Right forelimb (tissue), 1 donor: ENCODE measurements at places on chromosomes 2 and 18.

- DNase-seq: no peak
These were observed 13.5 kb upstream of the DARS1 start for GRCh38 chr2:135998879-135999278.

- no peak for DNase-seq
These were observed 2.1 kb downstream of the SERPINB10 start for GRCh38 chr18:63909870-63910269.

GRCh38 chr18:50559752-50560680 is at the start of gene MAPK4:
Gene MAPK4, plus strand, starts transcription at chr18:50560087. Its CDS starts 103,872 bp downstream, at chr18:50663959.
- DNase-seq: peak; percentile 64

- no peak for DNase-seq
These were observed 230.0 kb upstream of the KLHL29 start for GRCh38 chr2:23155022-23155421.

- no peak for DNase-seq
These were observed 160.0 kb downstream of the UBE2E3 start for GRCh38 chr2:181140414-181140813.

- DNase-seq: no peak
These were observed 138.1 kb downstream of the LRRC30 start for GRCh38 chr18:7369006-7369405.

DNA sequence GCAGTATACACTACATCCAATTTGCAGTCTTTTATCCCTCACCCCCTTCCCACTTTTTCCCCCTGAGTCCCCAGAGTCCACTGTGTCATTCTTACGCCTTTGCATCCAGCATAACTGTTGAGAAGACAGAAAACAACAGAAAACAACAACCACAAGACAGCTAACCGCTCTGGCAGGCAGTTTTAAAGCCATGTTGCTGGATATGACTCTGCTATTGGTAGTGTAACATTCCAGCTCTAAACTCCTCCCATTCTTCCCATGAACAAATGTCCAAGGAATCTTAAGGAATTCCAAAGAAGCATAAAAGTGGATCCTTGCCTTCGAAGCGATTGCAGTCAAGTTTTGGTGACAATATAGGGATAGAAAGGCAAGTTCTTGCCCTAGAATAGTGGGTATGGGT is 599.1 kb downstream of the NYAP2 start:
- no peak for DNase-seq

DNA sequence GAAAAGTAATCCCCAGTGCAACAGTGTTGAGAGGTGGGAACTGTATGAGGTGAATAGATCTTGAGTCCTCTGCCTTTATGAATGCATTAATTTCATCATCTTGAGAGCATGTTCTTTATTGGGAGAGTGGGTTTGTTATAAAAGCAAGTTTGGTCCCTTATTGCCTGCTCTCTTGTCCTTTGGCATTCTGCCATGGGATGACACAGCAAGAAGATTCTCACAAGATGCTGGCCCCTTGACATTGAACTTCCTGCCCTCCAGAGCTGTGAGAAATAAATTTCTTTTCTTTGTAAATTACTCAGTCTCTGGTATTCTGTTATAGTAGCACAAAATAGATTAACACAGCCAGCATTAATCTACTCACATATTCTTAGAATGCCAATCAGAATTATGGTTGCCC is 108.6 kb downstream of the EHBP1 start:
- DNase-seq: no peak
